ENCODE measurements at places on chromosomes 6 and 20.
A peak's percentile ranks its signal among the peaks of the same experiment; 100 is the strongest.

GRCh38 chr20:63055575-63056235 lies 48.9 kb upstream of the BHLHE23 start:
- no peak for DNase-seq

GRCh38 chr6:107235007-107235406 lies 119.7 kb upstream of the BEND3 start:
- DNase-seq = no peak

- DNase-seq = no peak
Measured at GRCh38 chr6:98014442-98015201, 731.6 kb upstream of the MMS22L start.

- no peak for DNase-seq
Measured at GRCh38 chr6:6881438-6882225, 226.1 kb upstream of the RREB1 start.

DNA sequence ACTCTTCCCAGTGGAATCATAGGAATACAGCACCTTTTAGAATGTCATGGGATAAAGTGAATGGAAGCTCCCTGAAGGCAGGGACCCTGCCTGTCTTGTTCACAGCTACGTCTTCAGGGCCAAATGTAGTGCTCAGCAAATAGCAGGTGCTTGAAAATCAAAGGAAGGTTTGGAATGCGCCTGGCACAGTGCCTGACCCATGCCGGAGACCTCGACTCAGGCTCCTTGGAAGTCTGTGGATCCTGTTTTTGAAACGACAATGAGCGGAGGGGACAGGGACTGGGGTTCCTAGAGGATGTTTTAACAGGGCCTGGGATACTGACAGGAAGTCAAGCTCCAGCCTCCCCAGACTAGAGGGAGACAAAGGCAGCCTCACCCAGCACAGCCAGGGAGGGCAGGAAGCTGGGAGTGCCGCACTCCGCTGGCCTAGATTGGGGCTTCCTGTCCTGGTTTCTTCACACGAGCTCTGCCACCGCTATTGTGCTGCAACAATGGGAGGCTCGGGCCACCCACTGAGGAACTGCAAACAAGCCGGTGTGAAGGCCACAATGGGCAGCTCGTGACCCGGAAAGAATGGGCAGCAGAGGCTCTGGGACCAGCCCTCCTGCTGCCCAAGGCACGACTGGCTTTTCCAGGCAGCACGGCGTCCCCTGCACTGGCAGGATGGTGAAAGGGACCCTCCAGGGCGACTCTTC lies 76.7 kb downstream of the PREX1 start:
- peak; percentile 80 for DNase-seq

- no peak for DNase-seq
Measured at GRCh38 chr6:138662471-138662870, 111.1 kb upstream of the CCDC28A start.

DNA sequence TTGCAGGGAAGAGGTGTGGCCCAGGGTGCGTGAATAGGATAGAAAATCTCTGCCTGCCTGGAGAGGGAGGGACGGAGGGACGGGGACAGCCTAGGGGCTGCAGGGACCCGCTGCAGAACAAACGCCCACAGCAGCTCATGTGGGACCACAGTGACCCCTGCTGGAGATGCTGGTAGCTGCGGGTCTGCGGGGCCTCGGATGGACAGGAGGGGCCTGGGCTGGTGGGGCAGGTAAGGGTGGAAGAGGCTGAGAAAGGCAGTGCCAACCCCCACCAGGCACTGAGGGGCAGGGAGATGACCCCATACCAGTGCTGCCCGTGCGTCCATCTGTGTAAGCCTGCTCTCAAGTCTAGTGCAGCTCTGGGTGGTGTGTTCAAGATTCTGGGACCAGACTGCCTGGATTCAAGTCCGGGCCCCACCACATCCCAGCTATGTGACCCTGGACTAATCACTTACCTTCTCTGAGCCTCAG lies 39.4 kb downstream of the KIAA1755 start:
- peak; percentile 99 for DNase-seq

GRCh38 chr20:63554361-63555278 lies 661 bp downstream of the FNDC11 start:
- DNase-seq = no peak

- no peak for DNase-seq
Measured at GRCh38 chr6:53299331-53300005, 49.3 kb downstream of the ELOVL5 start.

DNA sequence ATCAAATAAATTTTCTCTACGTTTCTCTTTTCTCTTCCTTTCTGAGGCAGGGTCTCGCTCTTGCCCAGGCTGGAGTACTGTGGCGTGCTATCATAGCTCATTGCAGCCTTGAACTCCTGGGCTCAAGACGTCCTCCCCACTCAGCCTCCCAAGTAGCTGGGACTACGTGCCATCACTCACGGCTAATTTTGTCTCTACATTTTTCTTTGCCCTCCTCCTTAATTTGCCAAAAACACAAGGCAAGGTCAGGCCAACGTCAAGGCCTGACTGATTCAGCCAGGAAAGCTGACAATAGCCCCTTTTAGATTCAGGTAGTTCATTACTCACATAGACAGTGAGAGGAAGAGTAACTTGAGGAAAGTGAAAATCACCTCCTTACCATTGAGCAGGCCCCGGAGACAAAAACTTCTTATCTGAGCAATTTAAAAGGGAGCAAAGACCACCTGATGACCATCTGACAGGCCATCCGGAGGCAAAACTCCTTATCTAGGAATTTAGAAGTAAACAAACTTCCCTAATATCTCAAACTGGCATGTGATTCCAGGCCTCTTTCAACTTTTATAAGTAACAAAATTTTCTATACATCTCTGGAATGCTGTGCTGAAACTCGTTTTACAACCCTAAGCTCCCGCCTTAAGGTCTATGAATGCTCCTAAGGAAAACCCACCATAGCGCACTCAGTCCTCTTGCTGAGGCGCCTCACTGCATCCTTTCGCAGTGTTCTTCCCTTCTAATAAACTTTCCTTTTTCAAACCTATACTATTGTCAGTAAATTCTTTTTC lies 42.1 kb upstream of the SRPK1 start:
- DNase-seq = no peak

GRCh38 chr6:17107863-17108262 lies 6.0 kb downstream of the STMND1 start:
- DNase-seq = no peak

- DNase-seq = no peak
Measured at GRCh38 chr6:33019372-33019771, 10.0 kb upstream of the HLA-DOA start.

DNA sequence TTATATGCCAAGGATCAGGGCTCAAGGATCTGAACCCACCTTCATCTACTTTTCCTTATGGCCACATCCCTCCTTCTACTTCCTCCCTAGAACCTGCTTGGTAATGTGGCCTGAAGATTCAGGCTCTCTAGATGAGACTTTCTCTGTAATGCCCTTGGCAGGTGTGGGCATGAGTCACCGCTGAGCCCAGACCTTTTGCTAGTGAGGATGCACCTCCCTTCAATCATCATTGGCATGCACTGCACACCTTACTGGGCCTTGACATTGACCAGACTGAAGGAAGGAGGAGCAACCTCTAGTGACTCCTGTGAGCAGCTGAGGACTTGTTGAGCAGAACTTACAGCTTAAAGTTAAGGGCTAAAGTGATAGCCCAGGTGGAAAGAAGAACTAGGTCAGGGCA lies 405.3 kb downstream of the MAFB start:
- DNase-seq = no peak

Data from H1 (cell line).